ENCODE measurements at places on chromosomes 13 and 19. TPM values are rescaled to one million over a fixed set of nuclear protein-coding genes. Genes with fewer than 3 reads are reported as not detected.

FBN3 gene
- 0.02 TPM for polyA plus RNA-seq

ELSPBP1 gene
- not detected for polyA plus RNA-seq

ETV2 gene
- polyA plus RNA-seq: 3.4 TPM

VSTM1 gene
- polyA plus RNA-seq: not detected

SCAMP4 gene
- polyA plus RNA-seq: 38.6 TPM

ZNF132 gene
- polyA plus RNA-seq: 0.83 TPM

CDC42EP5 gene
- polyA plus RNA-seq: 7.0 TPM

NCR1 gene
- not detected for polyA plus RNA-seq

WDR83 gene
- 8.9 TPM for polyA plus RNA-seq

KLK10 gene
- polyA plus RNA-seq: 223 TPM

ADGRE3 gene
- polyA plus RNA-seq: not detected

ZNF541 gene
- 0.14 TPM for polyA plus RNA-seq
